Stimulated activated CD8-positive, alpha-beta memory T cell treated with anti-CD3 and anti-CD28 coated beads, Interleukin-4, amount 100 ng/mL, for 4 hours (primary cell): ENCODE measurements at places on chromosomes 12 and 14.

DNA sequence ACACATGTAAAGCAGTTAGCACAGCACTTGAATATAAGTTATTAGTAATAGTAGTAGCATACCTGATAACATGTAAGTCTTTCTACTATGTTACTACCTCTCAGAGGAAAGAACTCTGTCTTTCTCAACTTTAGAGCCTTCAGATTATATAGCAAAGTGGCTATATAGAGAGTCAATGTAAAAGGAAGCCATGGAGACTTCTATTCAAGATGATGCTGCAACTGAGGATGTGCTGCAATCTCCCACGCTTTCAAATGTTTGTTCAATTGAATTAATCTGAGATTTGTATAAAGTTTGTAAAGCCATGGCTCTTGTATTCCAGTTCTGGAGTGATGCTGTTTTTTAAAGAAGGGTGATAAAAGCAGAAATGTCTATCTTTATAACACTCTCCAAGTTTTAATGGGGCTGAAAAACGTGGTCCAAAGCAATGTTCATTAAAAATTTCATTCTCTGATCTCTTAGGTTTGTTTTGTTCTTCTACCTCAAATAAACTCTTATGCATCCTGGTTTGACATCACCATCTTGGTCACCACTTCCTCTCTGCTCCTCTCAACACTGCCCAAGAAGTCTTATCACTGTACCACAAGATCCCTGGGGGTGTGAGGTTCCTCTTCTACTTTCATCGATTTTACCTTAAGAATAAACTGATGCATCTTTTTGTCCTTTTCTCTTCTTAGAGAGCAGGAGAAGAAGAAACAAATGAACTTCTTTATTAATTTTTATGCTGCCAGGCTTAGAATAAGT, 40.6 kb downstream of the C12orf42 start:
- DNase-seq, result no peak

DNA sequence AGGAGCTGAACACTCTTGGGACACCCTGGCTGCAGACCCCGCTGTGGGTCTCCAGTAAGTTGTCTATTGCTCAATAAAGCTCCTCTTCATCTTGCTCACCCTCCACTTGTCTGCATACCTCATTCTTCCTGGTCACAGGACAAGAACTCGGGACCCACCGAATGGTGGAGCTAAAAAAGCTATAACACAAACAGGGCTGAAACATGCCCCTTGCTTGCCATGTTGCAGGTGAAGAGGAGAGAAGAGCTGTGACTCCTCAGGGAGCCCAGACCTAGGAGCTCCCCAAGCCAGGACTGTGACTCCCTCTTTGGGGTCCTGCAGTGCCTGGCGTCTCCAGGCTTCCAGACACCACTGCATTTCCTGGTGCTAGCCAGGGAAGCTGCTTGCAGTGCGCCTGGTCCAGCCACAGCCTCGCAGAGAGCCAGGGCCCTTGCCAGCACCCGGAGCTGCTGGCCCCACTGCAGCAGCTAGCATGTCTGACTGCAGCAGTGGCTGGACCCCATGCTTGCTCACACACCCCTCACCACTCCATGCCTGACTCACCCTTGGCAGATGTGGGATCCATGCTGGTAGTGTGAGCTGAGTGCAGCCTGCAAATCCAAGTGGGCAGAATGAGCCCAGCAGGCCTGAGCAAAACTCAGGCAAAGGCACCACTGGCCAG, 37.1 kb upstream of the OR5AU1 start:
- DNase-seq, result no peak

GRCh38 chr12:132503618-132504204, 13.8 kb downstream of the FBRSL1 start:
- DNase-seq, result no peak

DNA sequence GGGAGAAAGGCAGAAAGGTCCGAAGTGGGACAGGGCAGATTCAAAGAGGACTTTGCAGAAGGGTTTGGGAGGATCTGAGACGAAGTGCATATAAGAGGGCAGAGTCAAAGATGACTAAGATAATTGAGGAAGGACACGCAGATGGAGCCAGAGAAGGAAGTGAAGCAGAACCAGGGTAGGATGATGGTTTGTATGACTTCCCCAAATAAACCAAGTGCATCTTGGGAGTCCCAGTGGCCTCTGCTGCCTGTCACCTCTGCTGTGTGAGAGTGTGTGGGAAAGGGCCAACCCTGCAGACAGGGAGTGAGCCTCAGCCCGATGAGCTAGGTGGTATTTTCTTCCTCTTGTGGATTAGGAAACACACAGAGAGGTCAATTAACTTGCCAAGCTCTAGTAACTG, 36.8 kb downstream of the FLVCR2 start:
- no peak for DNase-seq

DNA sequence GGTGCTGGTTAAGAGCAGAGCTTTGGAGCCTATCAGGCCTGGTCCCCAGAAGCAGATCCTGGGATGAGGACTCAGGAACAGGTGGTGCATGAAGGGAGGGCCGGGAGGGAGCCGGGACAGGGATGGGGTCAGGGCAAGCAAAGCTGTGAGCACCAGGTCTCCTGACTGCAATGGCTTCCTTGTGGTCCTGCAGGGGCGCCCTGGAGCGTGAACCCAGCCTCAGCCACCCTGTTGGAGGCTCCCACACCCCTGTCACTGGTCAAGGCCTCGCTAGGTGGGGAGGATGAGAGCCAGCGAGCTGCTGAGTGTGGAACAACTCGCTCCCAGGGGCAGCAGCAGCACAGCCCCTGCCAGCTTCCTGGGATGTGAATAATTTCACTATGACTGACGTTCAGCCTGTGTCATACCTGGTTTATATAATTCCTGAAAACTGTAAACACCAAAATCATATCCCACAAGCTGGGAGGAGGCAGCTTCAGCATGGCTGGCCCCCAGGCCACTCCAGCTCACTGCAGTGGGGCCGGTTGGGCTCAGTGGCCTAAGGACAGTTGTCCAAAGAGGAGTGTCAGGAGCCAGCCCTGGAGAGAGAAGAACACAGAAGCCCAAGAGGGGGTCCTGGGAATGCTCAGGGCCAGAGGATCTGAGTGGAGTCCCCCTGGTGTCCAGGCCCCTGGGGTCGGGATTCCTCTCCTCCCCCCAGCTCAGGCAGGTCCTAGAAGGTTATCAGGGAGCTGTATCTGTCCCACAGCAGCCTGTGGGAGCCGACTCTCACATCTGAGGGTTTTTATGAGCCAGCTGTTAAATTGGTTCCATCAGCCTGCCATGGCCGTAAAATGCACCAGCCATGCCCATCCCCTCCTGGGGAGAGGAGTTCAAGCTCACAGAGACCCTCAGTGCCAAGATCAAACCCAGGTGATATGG, 272.9 kb downstream of the ADGRD1 start:
- no peak for DNase-seq

DNA sequence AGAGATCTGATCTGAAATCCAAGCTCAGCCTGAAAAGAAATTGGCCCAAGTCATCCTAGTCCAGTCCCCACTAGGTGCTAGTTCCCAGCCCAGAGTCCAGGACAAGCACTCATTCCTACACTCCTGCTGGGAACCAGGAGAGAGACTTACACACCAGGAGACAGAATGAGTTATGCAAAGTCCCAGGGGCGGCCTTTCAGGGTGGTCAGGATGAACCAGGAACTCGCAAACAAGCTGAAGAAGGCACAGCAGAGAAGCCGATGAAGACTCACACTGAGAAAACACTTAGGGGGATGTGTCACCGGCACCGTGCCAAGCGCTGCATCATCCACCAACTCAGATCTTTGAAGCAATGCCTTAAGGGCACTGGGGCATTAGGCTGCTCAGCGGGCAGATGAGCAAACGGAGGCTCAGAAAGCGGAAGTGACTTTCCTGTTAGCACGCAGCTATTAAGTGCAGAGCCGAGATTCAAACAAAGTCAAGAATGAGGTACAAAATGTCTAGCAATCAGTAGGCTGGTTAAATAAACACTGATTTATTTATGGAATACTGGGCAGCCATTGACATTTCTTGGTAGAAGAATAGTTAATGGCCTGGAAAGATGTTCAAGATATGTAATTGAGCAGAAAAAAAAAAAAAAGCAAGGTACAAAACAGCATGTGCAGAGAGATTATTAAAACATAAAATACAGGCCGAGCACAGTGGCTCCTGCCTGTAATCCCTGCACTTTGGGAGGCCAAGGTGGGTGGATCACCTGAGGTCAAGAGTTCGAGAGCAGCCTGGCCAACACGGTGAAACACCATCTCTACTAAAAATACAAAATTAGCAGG, 78.7 kb downstream of the LRRC74A start:
- DNase-seq, result peak; percentile 53

DNA sequence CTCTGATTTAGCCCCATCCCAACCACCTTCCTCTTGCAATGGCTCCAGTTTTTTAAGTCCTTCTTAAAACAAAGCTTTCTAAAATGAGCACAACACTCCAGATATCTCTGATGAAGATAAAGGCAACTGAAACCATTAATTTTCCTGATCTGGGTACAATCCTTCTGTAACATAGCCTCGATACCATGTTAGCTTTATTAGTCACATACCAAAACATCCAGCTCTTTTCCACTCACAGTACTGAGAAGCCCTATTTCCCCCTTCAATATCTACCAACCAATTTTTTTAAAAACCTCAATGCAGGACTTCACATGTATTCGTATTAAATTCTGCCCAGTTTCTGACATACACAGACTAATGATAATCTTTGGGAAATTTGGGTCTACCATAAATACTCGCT, 105.9 kb downstream of the MED13L start:
- DNase-seq, result no peak

DNA sequence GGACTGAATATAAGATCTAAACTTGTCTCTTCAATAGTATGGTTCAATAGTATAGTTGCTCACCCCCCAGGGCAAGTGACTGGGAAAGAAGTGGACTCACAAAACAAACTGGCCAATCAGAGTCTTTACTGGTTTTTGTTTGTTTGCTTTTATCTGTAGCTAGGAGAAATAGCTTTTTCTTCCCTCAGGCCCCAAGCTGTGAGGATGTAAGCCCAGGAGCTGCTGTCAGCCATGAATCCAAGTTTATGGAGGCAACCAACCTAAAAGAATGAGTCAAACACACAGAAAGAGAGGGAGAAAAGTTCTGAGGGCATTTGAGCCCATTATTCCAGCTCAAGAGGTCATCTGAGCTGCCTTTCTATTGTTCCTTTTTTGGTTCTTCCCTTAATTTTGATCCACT, 375.3 kb downstream of the BCAT1 start:
- no peak for DNase-seq

GRCh38 chr12:5030066-5030465, 13.6 kb upstream of the KCNA5 start:
- no peak for DNase-seq

DNA sequence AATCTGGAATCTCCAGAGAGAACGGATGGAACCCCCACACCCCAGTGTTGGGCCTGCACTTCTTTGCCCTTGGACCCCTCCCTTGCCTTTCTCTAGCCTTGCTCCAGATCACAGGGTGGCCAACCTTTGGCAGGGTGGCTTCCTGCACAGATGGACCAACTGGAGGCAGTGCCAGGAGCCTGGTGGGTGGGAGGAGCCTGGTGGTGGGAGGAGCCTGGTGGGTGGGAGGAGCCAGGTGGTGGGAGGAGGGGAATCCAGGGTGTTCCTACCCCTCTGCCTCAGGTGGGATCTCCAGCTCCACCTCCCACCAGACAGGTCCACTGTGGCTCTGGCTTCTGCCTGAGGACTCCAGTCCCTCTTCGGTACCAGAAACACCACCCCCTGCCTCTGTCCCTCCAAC, 15.0 kb upstream of the ORAI1 start:
- DNase-seq, result no peak

- DNase-seq, result no peak
These were observed 127.0 kb downstream of the SCAF11 start for GRCh38 chr12:45863332-45863731.

GRCh38 chr14:65926935-65927700, 514.6 kb downstream of the FUT8 start:
- DNase-seq, result no peak

DNA sequence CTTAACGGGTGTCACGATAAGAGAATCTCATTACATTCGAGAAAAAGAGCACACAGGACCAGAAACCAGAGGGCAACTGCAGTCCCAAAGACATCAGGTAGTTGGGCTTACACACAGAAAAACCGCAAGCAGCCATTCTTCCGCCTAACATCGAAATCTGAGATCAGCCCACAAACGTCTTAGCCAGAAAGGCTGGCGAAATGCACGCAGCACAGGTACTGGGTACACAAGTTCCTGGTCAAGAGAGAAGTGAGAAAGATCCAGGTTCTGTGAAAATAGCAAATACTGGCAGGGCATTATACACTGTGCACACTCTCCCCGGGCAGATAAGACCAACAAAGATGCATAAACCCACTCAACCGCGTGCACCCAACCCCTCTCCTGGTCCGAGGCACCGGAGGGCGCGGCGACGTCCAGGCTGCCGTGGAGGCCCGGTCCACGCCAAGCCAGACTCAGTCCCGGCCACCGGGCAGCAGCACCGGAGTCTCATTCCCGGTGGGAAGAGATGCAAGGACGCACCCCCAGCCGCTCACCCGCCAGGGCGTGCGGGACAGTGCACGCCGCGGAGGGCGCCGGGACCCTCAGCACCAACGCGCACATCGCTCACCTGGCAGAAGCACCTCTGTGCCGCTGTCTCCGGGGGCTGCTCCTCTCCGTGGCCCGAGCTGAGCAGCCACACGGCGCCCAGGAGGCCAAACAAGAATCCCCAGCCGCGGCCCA, 437 bp downstream of the ERO1A start:
- no peak for DNase-seq

GRCh38 chr12:90331262-90331661, 622.6 kb upstream of the ATP2B1 start:
- DNase-seq, result no peak

- no peak for DNase-seq
These were observed 6.4 kb upstream of the ACTR10 start for GRCh38 chr14:58193542-58193941.

DNA sequence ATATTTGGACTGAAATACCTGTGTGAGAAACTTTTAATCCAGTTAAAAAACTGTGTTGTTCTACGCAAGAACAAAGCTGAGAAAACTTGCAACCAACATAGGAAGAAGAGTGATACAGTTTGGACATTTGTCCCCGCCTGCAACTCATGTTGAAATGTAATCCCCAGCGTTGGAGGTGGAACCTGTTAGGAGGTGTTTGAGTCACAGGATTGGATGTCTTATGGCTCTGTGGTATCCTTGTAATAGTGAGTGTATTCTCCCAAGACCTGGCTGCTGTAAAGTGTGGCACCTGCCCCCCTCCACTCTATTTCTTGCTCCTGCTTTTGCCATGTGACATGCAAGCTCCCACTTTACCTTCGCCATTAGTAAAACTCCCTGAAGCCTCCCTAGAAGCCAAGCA, 28.6 kb upstream of the ADAM20 start:
- DNase-seq, result no peak

DNA sequence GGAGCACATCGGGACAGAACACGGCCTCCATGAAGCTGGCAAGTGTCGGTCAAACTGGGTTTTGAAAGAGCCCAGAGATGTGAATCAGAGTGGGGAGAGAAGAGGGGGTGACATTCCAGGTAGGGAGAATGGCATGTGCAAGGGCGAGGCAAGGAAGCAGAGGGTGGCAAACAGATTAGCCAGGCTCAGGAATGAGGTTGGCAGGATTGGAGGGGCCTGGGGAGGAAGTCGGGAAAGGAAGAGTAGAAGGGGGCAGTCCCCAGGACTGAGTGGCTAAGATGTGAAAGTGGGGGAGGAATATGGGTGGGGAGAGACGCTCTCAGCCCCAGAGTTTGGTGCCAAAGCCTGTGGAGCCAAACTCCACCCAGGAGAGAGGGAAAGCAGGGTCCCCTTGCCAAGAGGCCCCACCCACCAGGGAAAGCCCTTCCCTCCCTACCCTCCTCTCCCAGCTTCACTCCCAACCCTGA, 5.5 kb upstream of the HDAC7 start:
- no peak for DNase-seq
